ENCODE measurements at places on chromosomes 13 and 19.

GRCh38 chr19:10259162-10259905, 7.3 kb downstream of the MRPL4 start:
- peak; percentile 70 for DNase-seq

GRCh38 chr13:46367617-46368327, 19.3 kb downstream of the RUBCNL start:
- no peak for DNase-seq

- no peak for DNase-seq
These were observed 724.0 kb upstream of the MIR17HG start for GRCh38 chr13:90623318-90624011.

GRCh38 chr13:46202188-46202795, 9.4 kb upstream of the LRRC63 start:
- no peak for DNase-seq

DNA sequence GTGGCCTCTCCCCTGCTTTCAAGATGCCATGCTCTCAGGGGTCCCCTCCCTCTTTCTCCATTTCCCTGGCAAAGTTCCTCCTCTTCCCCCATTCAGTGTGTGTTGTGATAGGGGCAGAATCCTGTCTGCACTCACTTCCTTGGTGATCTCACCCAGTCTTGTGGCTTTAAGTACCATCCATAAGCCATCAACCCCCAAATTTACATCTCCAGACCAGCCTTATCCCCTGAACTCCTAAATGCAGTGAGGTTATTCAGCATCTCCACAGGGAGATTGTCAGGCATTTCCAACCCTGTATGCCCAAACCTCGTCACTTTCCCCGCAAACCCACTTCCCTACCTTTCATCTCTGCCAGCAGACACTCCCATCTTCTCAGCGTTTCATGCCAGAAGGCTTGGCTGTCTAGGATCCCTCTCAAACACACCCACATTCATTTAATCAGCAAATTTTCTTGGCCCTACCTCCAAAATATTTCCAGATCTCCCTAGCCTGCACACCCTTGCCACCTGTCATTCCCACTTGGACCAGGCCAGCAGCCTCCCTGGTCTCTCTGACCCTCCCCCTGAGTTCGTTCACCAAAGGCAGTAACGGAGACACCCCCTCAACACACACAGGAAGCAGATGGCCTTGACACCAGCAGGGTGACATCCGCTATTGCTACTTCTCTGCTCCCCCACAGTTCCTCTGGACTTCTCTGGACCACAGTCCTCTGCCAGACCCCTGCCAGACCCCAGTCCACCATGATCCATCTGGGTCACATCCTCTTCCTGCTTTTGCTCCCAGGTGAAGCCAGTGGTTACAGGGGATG, at the start of gene HCST:
Gene HCST, plus strand, starts transcription at position 676 of the 808 bp plus-strand sequence. Its CDS starts 65 bp downstream, at position 741.
- DNase-seq: no peak

DNA sequence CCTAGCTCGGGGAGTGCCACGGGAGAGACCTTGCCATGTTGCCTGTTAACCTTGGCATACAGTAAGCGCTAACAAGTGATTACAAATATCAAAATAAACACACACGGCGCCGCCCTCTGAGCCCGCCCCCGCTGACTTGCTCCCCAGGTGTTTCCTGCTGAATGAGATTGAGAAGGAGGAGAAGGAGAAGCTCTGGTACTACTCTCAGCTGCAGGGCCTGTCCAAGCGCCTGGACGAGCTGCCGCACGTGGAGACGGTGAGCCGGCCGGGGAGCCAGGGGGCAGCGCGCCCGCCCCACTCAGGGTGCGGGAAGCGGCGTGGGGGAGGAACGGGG, 5.0 kb downstream of the APC2 start:
- no peak for DNase-seq

DNA sequence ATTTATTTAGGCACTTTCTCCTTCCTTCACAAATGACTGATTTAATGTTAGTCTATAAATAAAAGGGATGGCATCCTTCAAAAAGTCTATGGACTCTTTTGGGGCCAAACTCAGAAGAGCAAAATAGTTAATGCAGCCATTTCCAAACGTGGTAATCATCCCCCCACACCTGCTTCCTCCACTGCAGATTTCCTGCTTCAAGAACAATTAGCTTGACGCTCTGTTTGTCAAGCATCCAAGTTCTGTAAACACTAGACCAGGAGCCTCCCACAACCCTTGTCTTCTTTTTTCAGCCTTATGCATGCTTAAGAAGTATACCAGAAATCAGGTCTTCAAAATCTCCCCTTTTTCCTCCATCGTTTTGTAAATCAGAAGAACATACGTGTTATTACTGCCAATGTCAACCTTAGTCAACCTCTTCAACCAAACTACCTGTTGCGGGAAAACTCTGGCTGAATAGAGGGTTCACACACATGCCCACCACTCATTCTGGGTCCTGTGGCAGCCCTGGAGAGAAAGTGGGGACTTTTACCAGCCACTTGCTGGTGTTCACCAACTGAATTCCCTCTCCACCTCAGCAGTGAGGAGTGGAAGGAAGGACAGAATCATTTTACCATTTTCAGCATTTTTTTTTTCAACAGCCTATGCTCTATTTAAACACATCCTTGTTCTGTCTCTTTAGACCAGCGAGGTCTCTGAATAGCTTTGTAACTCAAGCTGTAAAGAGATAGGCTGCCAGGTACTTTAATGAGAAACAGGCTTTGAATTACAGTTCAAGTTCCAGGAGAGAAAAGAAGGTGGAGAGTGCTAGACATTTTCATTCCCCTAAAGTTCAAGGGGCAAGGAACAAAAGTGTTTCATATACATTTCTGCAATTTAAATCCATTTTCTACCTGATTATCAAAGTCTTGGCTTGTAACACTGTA, 39.1 kb downstream of the EFNB2 start:
- DNase-seq: no peak

GRCh38 chr13:40595693-40596092, 70.7 kb downstream of the FOXO1 start:
- DNase-seq: no peak

DNA sequence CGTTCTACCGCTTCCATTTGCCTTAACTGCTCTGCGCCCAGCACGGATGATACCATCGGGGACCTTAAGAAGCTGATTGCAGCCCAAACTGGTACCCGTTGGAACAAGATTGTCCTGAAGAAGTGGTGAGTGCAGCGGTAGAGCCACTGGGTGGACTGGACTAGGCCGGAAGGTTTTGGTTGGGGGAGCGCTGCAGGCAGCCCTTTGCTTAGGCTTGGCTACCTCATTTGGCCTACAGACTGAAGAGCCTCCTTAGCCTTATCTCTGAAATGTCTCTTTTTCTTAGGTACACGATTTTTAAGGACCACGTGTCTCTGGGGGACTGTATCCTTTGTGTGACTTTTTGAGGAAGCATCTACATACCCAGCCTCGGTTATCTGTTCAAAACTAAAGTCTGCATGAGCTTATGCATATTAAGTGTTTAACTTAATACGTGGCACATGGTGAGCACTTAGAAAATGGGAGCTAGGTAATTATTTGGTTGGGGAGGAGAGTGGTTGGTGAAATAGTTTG, 889 bp downstream of the UBL5 start:
- DNase-seq: no peak

GRCh38 chr13:51047434-51048165, 63.5 kb downstream of the C13orf42 start:
- no peak for DNase-seq

- DNase-seq: peak; percentile 73
These were observed at the start of gene ZNF606 for GRCh38 chr19:58002384-58003173. ZNF606 (minus strand) TSS chr19:58002820; CDS start chr19:58001319, 1,501 bp downstream.

GRCh38 chr13:47251771-47252170, 354.9 kb upstream of the HTR2A start:
- DNase-seq: no peak

GRCh38 chr13:65856431-65856830, 1373.7 kb downstream of the PCDH9 start:
- no peak for DNase-seq

- DNase-seq: no peak
These were observed 1.4 kb upstream of the OR7G3 start for GRCh38 chr19:9128171-9128570.

DNA sequence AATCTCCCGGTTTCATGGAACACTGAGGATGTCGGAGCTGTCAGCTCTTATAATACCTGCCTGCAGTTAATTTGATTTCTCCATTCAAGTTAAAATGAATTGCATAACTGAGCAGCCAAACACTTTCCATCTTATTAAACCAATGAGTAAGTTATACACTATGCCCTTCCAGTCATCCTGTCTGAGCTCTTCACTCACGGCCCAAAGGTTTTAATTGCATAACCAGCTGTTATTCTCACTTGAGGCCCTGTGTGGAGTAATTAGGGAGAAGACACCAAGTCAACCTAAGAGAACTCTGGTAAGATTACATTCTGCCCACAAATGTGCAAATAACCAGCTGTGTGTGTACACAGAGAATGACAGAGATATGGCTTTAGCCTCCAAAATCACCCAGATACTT, 303.5 kb downstream of the TBC1D4 start:
- no peak for DNase-seq

DNA sequence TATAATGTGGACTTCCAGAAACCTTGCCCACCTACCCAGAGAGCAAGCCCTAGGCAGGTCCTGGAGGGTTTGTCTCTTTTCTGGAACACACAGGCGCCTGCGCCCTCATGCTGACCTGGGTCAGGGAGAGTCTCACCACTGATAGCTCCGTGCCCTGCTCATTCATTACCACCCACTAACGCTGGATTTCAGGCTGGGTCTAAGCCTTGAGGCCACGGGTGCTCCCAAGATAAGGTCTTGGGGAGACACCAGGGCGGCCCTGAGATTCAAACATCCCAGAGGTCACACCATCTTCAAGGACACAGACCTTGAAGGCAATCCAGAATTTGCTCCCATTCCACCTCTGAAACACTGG, 5.1 kb downstream of the S1PR2 start:
- DNase-seq: no peak

DNA sequence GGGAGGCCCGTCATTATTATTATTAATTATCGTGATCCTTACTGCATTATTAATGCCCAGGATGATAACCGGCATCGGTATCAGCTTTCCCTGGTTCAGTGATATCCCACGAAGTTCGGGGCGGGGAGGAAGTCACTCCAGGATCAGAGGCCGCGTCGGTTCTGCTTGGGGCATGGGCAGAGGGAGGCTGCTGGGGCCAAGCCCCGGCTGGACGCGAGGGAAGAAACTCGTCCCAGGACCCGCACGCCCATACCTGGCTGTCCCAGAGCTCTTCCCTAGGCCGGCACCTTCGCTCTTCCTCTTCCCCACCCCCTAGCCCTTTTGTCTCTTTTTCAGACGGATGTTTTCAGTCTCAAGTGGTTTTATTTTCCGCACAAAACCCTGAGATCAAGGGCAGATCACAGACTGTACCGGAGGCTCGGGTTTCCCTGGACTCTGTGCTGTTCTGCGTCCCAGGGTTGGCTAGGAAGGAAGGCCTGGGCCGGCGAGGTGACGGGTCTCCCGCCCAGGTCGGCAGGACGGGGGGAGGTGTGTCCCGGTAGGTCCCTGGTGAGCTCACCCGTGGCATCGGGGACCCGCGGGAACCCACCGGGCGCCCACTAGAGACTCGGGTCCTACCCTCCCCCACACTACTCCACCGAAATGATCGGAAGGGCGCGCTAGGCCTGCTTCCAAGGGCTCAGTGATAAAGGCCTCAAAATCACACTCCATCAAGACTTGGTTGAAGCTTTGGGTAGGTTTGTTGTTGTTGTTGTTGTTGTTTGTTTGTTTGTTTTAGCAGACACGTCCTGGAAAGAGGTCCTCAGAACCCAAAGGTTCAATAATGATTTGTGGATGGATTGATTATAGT, 7.9 kb downstream of the ZIC2 start:
- DNase-seq: no peak

DNA sequence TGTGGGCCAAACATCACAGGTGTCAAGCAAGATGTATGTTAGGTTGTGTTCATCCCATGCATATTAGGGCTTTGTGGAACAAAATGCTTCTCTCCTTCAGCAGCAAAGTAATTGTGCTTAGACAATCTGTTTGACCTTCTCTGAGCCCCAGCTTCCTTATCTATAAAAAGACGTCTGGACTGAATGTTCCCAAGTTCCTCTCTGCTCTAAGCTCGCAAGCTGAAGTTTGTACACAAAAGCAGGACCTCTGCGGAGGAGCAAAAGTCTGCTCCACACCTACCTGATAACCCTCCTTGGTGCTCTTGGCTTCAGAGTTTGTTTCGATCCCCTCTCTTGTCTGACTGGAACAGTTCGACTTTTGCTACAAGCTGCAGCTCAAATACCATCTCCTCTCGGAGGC, 95.7 kb upstream of the UBL3 start:
- no peak for DNase-seq

GRCh38 chr13:99974939-99975561, 3.5 kb upstream of the ZIC5 start:
- DNase-seq: no peak

DNA sequence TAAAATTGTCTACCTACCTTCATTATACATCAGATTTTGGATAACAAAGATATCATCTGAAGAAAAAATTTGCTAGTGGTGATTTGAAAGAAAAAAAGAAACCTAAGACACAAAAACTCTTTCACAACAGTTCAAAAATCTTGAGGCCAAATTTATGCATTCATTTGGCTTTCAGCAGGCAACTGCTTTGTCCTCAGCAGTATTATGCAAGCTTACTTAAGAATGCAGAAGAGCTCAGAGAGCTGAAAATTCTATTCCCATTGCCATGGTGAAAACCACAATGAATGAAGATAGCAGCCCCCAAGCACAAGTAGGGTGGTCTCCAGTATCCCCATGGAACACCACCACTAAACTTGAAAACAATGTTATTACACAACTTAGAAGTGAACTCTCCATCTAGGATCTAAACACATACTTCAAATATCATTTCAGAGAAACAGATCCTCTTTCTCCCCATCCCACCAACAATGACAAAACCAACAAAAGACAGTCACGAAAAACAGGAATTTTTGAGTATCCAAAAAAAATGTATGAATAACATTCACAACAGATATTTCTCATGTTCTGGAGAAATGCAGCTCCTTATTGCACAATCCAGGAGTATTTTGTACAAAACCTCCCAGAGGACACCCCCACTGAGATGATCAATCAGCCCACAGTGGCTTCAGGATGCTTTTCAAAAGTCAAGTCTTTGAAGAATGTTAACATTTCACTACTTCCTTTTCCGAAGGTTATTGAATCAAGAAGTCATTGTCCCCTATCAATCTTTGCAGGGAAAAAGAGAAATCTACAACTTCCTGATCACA, 192.7 kb downstream of the LHFPL6 start:
- no peak for DNase-seq

DNA sequence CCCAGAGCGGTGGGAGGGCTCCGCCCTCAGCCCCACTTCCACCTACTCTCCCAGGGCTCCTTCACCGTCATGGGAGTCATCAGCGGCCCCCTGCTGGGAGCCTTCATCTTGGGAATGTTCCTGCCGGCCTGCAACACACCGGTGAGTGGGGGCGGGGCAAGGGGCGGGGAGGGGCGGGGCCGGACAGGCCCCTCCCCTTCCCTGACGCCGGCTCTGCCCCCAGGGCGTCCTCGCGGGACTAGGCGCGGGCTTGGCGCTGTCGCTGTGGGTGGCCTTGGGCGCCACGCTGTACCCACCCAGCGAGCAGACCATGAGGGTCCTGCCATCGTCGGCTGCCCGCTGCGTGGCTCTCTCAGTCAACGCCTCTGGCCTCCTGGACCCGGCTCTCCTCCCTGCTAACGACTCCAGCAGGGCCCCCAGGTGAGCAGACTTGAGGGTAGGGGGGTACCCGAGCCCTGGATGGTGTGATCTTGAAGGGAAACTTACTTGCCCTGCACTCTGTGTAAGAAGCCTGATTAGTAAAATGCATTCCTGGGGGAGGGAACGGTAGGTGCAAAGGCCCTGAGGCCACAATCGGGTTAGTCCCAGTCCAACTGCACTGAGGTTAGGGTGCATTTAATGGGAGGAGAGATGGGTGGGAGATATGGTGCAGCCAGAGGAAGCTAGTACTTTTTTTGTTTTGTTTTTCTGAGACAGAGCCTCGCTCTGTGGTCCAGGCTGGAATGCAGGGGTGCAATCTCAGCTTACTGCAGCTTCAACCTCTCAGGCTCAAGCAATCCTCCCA, 12.1 kb downstream of the SLC5A5 start:
- DNase-seq: no peak

- DNase-seq: no peak
These were observed 9.9 kb upstream of the CCDC61 start for GRCh38 chr19:45985321-45985720.

Data from stimulated activated CD8-positive, alpha-beta memory T cell treated with anti-CD3 and anti-CD28 coated beads, Interleukin-4, amount 100 ng/mL, for 1 hour (primary cell).